EL (cell line): ENCODE measurements at places on chromosomes 5 and 9.

DNA sequence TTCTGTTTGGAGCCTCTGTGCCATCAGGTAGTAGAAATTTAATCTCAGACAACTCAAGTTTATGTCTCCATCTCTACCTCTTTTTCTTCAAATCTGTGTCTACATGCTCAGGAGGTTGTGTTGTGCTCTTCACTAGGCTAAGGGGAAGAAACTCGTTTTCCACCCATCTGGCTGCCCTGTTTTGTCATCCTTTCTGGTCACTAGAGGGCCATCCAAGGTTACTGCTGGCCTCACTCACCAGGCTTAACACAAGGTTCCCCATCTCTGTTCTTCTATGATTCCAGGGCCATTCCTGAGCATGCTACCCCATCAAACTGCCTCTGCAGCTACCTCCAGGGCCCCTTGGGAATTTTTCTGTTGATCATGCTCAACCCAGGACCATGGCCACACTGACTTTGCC, 213.3 kb upstream of the FBXL7 start:
- DNase-seq: no peak

DNA sequence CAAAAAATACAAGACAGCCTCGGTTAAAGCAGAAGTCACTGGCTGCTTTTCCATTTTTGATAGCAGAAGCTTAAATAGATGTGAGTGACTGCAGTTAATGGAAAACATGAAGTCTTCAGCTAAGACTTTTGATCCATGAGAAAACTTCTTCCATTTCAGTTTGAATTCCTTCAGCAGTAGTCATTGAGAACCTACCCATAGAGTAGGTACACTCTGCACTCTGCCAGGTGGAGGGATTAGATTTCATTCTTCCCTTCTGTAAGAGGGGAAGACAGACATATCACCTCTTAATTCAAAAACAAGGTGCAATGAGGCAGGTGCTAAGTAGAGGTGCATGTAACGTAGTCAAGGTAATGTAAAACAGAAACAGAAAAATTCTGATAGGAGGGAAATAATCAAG, 26.7 kb upstream of the XPA start:
- DNase-seq: no peak

DNA sequence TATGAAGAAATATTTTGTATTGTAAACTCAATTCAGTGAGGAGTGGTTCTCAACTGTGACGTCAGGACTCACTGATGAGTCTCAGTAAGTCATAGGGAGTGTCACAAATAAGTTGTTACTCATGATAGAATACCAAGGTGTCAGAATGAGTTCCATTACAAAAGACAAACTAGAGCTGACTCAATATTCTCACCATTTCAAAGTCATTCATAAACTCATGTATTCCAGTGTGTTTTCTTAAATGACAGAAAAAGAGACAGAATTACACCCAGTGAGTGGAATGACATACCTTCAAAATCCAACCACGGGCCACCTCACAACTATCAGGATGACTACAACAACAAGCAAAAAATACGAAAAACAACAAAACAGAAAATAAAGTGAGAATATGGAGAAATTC, 321.5 kb downstream of the ENC1 start:
- DNase-seq: peak; percentile 34

DNA sequence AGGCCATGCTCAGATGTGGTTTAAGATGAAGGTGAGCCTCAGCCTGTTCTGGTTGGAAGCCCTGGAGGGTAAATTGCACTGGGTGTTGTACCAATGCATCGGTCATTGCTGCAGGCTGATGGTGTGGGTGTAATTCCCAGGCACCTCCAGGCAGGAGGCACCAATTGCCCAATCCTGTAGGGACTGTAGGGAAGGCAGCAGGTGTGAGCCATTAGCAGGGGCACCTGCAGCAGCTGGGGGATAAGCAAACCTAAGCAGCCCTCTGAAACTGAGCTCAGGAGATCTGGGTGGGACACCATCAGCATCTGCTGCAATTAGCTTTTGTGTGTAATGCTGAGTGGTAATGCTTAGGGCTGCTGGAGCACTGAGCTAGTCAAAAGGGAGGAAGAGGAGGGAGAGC, 190.1 kb upstream of the TBC1D2 start:
- DNase-seq: no peak

- DNase-seq: no peak
Observed at GRCh38 chr9:108707120-108707519, 148.7 kb downstream of the ACTL7B start.

GRCh38 chr9:128159522-128159783, 612 bp upstream of the BBLN start:
- no peak for DNase-seq

DNA sequence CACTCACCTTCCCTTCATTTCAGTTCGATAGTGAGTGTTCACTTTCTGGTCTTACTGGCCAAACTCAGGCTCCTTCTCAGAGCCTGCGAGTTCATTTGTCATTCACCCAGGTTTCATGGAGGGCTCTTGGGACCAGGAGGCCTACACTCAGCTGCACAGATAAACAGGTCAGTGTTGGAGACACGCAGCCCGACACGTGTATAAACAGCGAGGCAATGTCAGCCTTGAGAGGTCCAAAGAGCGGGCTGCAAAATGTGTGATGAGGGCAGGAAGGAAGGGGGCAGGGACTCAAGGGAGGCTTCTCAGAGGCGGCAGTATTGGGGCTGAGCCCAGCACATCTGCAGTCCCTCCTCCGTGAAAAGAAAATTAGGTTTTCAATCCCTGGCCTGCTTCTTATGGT, 82.6 kb upstream of the ZNF618 start:
- DNase-seq: no peak

- peak; percentile 84 for DNase-seq
Observed at GRCh38 chr9:134564431-134565170, 77.0 kb upstream of the COL5A1 start.

GRCh38 chr5:72956324-72957140, 691 bp downstream of the FCHO2 start:
- peak; percentile 67 for DNase-seq

GRCh38 chr5:64827703-64828102, 59.0 kb downstream of the CWC27 start:
- DNase-seq: no peak

DNA sequence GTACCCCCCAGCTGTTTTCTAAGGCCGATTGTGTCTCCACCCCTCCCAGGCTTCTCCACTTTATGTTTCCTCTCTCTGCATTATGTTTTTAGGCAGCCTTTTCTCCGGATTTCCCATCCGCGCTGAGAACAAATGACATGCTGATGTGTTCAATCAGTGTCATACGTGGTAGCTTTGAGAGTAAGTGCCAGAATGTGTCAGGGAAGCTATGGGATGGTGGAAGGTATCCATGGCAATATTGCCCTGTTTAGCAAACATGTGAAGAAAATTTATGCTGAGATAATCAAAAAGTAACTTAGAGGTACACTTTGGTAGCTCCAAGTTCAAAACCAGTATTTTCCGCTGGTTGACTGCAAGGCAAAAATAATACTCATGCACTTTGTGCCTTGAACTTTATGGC, 36.6 kb upstream of the LECT2 start:
- no peak for DNase-seq

DNA sequence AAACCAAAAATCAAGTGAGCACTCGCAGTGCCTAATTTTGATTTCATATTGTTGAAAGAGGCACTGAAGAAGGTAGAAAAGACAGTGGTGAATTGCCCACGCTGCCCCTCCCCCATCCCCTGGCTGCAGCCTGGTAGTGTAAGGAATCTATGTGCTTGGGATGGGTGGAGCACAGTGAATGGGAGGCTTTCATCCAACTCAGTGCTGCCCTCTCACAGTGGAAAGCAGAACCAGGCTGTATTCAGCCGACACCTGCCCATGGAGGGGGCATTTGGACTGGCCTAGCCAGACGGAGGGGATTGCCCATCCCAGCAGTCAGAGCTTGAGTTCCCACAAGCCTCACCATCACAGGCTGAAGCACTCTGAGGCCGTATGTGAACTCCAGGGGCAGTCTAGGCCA, 800.4 kb upstream of the DMAC1 start:
- DNase-seq: no peak

DNA sequence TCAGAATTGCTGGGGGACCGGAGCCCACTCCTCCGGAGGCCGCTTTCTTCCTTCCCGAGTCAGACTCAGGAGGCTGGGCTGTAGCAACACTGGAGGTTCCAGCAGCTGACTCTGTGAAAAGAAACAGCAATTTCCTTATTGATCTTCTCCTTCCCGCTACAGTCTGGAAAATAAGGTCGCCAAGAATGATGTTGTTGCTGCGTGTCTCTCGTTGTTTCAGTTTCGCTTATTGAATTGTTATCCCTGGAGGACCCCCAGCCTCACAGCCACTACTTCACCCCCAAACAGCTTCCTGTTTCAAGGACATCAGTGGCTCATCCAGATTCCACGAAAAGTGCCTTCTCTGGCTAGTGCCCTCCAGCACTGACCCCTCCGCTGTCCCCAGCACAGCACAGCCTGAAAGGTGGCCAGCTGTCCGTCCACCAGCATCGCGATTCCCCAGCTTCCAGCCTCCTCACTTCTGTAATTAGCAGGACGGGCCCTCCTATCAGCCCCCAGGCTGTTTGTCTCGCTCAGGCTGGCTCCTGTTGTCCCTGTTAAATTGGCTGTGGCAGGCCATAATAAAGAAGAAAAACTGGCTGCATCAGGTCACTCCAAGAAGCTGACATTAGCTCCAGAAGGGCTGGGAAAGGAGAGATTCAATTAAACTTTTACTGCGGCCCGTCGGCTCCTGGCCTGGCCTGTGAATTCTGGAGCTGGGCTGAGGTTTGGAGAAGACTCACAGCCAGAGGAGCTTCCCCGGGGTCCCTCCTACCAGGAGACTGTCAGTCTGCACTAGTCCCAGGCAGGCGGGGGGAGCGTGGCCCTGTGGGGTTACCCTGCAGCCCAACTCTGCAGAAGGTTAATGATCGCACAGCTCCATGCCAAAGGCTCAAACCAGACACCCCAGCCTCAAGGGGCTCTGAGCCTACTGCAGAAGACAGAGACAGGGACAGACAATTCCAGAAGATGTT, 40.5 kb downstream of the OLFM1 start:
- no peak for DNase-seq

GRCh38 chr5:148808864-148809642, 17.4 kb upstream of the ADRB2 start:
- no peak for DNase-seq

- DNase-seq: no peak
Observed at GRCh38 chr5:157286761-157287211, 20.9 kb downstream of the CYFIP2 start.

DNA sequence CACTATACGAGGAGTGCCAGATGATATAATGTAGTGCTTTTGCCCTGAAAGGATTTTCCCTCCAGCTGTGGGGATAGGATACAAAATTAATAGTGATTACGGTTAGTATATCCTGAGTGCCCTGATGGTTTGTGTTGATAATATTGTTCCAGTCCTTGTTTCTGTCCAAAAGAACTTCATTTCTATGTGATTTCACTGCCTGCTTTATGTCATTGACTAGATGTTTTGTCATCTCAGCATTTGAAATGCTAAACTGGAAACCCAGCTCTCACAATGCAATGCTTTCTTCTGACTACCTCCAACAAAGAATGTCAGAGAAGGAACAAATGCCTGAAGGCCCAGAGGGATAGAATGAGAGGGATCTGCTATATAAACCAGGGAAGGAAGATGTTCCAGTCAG, 177.8 kb downstream of the NIPBL start:
- DNase-seq: no peak

- no peak for DNase-seq
Observed at GRCh38 chr5:154541553-154541952, 63.5 kb upstream of the HAND1 start.

GRCh38 chr5:149809931-149810691, 80.0 kb downstream of the PPARGC1B start:
- DNase-seq: no peak

DNA sequence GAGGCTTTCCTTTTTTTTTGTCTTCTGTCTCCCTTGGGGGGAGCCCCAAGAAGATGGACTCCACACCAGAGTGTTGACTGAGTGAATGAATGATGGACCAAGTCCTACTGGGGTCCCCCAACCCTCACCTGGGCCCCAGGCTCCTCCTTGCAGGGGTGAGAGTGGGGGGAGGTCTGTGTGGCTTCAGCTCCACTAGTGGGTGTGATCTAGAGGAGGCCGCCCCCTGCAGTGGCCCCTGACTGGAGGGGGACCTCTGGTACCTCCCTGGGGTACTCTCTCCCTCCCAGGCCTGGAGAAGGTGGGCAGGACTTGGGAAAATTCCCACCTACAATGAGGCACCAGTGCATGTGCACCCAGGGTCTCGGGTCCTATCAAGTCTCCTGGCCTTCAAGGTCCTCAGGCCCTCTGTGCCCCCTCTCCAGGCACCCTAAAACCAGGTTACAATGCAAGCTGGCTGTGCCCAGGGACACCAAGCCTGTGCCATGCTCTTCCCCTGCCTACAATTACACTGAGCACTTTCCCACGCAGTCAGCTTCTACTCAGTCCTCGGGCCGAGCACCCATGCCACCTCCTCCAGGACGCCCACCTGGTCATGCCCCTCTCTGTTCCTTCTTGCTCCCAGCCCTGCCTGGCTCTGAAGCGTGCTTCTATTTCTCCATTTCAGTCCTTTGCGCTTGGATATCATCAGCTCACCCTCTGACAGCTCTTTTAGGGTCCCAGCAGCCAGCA, 117.2 kb upstream of the PHYKPL start:
- DNase-seq: no peak

DNA sequence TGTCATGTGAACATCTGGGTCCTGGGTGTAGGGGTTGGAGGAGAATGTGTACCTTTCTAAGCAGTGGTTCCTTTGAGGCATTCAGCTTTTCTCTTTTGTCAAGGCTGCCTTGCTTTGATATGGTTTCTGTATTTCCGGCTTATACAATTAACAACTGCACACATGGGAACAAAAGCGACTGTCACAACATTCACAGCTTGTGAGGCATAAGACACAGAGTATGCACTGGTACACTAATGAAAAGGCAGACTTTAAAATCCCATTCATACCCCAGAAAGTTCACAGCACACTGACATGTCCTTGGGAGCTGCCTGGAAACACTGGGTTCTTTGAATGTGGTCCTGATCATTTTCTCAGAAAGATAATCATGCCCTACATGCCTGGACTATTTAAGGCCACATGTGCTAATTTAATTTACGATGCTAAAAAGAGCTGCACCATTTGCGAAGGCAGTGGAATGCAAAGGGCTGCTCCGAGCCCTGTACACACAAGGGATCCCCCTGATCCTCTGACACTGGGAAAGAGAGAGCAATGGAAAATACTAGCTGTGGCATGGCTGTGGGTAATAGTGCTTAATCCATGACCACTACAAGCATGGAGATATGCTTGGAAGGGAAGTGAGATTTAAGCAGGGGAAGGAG, 131.8 kb downstream of the EFNA5 start:
- no peak for DNase-seq

DNA sequence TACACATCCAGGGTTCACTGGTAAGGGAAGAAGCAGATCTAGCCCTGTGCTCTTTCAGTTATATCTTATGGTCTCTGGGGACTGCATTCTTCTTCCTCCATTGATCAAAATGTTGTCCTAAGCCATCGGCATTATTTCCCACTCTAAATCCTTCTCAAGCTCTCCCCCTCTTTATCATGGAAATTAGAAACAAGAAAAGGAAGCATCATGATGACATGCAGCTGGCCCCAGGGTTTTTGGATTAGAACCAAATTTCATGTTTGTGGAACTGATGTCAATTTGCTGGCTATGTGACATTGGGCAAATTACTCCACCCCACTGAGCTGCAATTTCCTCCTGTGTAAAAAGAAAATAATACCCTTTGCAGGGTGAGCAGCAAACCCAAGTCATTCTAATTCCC, 39.5 kb downstream of the MFAP3 start:
- DNase-seq: peak; percentile 6
